ENCODE measurements at places on chromosomes 13 and 19.

- DNase-seq: no peak
These were observed 124.5 kb downstream of the SHISA2 start for GRCh38 chr13:25927363-25927762.

DNA sequence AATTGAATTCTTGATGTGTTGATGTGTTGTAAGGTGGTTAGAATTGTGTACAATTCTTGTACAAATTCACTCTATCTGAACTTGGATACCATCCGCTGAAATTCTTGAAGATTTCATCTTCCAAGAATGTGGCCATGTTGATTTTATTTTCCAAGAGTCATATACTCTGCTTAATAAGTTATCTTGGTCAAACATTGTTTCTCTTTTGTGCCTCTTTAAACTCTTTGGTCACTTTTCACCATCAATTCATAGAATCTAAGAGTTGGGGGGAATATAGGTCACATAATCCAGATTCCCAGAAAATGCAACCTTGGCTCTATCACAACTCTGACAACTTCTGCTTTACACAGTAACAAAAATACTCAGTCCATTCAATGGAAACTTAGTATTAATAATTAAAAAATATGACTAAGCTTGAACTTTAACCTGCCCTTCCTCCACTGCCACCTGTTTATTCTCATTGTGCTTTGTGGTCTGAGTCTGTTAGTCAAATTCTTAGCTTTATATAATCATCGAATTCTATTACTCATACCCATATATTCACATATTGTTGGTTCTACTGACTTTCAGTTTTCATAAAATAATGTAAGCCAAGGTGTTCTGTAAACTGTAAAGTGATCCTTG, 373.2 kb downstream of the LMO7 start:
- DNase-seq: no peak

DNA sequence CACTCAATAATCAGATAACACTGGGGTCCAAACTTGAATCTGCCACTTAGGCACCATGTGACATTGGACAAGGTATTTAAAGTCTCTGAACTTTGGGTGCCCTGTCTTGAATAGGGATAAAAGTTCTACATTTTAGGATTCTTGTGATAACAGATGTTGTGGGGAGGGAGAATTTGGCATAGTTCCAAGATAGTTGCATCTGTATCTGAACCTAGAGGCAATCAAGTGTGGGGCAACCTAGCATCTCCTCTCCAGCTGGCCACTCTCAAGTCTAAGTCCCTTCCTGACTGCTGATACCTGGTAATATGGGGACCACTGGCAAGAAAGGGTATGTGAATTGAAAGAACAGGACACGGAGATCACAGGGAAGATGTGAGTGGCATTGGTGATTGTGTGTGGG, 256.1 kb downstream of the FOXO1 start:
- DNase-seq: no peak

DNA sequence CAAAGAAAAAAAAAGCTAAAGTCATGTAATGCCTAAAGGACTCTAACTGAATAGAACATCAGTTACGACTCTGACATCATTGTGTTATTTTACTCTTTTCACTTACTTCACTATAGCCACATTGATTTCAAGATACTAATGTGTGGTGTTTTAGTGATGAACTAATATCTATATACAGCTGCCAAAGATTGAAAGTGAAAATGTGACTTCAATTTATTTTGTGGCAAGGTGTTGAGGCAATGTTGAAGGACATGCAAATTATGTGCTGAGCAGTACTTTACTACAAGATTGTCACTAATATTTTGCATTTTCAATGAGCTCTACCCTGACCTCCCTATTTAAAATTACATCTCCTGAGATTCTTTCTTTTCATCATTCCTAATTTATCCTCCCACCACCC, 1911.9 kb upstream of the PCDH20 start:
- no peak for DNase-seq

- no peak for DNase-seq
These were observed 194.8 kb downstream of the DCLK1 start for GRCh38 chr13:35936246-35936978.

- peak; percentile 36 for DNase-seq
These were observed 16.3 kb downstream of the CILP2 start for GRCh38 chr19:19554074-19555023.

DNA sequence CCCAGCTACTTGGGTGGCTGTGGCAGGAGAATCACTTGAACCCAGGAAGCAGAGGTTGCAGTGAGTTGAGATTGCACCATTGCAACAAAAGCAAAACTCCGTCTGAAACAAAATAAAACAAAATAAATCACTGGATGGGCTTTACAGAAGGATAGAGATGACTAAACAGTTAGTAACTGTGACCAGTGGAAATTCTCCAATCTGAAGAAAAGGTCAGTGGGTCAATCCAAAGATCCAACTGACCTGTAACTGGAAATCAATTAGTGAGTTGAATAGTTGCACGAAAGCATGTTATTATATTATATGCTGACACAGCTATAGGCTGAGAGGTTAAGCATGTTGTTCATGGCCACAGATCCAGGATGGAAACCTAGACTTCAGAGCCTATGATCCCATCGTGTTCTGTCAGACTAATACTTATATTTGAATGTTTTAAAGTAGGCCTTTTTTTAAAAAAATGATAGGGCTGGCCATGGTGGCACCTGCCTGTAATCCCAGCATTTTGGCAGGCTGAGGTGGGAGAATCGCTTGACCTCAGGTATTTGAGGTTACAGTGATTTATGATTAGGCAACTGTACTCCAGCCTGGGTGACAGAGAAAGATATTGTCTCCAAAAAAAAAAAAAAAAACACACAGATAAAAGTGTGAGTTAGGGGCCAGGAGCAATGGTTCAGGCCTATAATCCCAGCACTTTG, 1.4 kb downstream of the ECH1 start:
- DNase-seq: no peak

- no peak for DNase-seq
These were observed 673.4 kb upstream of the ARGLU1 start for GRCh38 chr13:107241381-107241780.

DNA sequence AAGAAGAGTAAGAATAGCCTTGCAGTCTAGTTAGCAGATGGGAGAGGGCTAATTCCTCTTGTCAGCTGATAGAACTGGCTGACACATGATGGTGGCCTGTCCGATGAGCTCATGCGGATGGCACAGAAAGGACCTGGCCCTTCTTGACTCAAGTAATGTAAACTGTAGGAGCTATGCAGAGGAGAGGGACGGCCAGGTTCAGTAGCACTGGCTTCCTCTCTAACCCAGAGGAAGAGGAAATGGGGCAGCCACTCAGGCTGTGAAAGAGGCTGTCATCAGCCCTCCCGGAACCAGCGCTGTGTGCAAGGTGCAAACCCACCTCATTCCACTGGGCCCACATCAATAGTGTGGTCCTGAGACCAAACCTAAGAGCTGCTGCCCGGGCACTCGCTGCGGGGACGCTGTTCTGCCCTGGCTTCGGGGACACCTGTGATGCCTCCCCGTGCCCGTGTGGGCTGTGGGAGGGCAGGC, 30.8 kb upstream of the USE1 start:
- DNase-seq: peak; percentile 76

All from T-helper 1 cell (primary cell).